HFFc6 (cell line): ENCODE measurements at places on chromosomes 5 and 9. TPM values are rescaled to one million over a fixed set of nuclear protein-coding genes. Genes with fewer than 3 reads are reported as not detected.

The PHF2 gene
- 14.8 to 17.1 TPM (median 15.4 TPM) in 3 replicates for total RNA-seq

- DNase-seq = no peak
Measured at GRCh38 chr5:170832241-170832640, 29.6 kb upstream of the RANBP17 start.

- DNase-seq = peak; percentile 5
Measured at GRCh38 chr5:95022967-95023695, 261.8 kb downstream of the MCTP1 start.

The PCDHB14 gene
- 1.7 to 3.5 TPM (median 3.0 TPM) in 3 replicates for total RNA-seq

GRCh38 chr5:80860924-80861613 lies 99.1 kb upstream of the RASGRF2 start:
- peak; percentile 43 for DNase-seq

- no peak for DNase-seq
Measured at GRCh38 chr9:16727452-16728136, 142.9 kb downstream of the BNC2 start.

- no peak for DNase-seq
Measured at GRCh38 chr9:120856700-120857099, 14.0 kb upstream of the PSMD5 start.

- no peak for DNase-seq
Measured at GRCh38 chr9:114034661-114035062, 43.4 kb downstream of the AMBP start.

The PCDHA10 gene
- total RNA-seq = not detected in 3 replicates

DNA sequence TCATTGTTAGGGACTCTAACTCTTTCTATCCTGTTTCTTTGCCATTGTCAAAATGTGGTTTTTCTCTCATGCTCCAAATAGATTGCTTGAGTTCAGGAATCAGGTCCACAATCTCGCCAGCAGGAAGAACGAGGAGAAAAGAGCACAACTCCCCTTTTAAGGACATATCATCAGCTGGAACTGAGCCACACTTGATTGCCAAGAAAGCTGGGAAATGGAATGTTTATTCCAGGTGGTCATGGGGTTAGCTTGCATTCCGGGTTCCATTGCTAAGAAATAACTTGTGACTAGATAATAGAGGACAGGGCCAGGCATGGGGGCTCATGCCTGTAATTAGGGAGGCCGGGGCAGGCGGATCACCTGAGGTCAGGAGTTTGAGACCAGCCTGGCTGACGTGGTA lies 32.4 kb upstream of the C9orf57 start:
- DNase-seq = no peak

- no peak for DNase-seq
Measured at GRCh38 chr5:79493596-79494345, 20.2 kb downstream of the HOMER1 start.

The TAF11L5 gene
- not detected in 3 replicates for total RNA-seq

DNA sequence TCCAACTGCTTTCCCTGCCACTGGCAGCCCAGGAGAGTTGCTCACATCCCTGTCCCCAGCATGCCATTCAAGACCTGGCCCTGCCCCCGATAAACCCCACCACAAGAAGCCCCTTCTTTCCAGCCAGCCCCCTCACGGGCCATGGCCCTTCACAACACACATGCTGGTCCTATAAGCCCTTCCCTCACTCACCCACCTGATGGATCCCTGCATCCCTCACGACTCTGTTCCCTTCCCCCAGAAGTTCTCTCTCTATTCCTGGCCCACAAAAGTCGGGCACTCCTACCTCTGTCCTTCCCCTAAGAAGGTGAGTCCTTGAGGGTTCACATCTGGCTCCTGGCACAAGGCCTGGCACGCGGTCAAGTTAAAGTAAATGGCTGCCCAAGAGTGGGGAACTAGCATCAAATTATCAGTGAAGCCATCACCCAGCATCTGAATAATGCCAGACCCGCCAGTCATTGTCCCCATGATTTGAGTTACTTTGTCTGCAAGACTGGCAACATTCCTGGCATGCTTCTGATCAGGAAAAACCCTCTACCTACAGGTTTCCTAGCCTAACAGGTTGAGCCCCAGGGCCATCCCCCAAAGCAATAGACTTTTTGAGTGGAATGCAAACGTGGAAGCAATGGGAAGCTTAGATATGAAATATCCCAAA lies 65.9 kb downstream of the CRB2 start:
- DNase-seq = no peak

The CDH9 gene
- not detected in 3 replicates for total RNA-seq

DNA sequence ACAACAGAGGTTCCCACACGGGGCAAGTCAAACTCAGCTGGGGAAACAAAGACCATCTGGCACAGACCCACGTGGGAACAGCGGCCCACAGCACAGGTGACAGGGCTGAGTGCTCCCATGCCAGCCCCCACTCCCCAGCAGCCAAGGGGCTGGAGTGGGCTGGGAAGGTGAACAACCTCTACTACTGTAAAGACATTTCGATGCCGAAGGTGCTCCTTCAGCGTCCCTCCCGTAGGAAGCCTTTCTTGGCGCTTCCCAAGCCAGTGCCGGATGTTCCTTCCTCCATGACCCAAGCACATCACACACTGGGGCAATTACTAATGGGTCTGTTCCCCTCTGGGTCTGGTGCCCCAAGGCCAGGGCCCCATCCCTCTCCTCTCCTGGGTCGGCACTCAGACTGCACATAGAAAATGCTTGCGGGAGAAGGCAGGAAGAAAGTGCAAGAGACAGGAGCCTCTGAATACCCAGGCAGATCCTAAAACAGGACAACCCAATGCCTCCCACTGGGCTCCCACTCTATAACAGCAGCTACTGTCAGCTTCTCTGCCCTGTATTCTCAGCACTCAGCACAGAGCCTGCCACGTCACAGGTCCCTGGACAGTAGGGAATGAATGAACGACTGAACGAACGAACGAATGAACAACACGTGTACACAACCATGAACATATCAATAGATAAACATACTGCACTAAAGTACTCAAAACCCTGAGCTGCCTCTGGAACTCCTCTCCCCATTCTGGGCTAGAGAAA lies 77.0 kb upstream of the LRRTM2 start:
- DNase-seq = no peak

GRCh38 chr9:29006628-29007027 lies 1433.3 kb upstream of the C9orf72 start:
- no peak for DNase-seq

- no peak for DNase-seq
Measured at GRCh38 chr9:91905991-91906469, 44.0 kb downstream of the ROR2 start.

DNA sequence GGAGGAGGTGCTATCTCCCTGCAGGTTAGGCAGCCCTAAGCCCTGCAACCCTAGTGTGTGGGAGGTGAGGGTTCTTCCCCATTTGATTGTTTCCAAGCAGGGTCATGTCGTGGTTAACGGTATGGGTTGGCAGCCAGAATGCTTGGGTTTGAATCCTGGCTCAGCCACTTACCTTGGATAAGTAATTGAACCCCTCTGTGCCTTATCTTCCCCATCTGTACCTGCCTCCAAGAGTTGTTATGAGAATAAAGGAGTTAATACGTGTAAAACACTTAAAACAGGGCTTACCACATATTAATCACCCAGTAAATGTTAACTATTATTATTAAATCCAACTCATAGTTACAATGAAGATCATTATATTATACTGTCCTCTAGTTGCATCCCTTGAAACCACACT lies 52.2 kb upstream of the SPATA31E1 start:
- DNase-seq = no peak

The NRG2 gene
- total RNA-seq = 0.12 to 0.53 TPM (median 0.18 TPM) in 3 replicates

The JAKMIP2 gene
- not detected in 3 replicates for total RNA-seq

The TOPORS gene
- total RNA-seq = 14.9 to 17.4 TPM (median 15.5 TPM) in 3 replicates

- DNase-seq = no peak
Measured at GRCh38 chr9:130766021-130766926, 68.8 kb upstream of the ABL1 start.

DNA sequence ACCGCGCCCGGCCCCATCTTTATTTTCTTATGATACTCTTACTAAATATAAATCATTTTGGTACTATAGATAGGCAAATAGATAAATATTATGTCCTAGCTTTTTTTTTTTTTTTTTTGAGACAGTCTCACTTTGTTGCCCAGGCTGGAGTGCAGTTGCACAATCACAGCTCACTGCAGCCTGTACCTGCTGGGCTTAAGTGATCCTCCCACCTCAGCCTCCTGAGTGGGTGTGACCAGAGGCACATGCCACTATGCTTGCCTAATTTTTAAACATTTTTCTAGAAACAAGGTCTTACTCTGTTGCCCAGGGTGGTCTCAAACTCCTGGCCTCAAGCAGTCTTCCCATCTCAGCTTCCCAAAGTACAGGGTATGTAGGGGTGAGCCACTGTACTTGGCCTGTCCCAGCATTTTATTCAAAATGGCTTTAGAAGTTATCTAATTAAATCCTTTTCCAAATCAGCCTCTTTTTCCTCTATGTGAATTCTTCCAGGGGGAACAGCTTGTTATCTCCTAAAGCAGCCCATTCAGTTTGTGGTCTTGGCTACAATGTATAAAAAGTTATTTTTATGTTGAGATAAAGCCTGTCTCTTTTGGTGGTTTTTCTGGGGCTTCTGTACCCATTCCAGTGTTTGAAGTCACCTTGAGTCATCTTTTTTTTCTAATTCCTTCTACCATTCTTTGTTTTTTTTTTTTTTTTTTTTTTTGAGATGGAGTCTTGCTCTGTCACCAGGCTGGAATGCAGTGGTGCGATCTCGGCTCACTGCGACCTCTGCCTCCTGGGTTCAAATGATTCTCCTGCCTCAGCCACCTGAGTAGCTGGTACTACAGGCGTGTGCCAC lies 12.1 kb downstream of the MELK start:
- DNase-seq = peak; percentile 86

DNA sequence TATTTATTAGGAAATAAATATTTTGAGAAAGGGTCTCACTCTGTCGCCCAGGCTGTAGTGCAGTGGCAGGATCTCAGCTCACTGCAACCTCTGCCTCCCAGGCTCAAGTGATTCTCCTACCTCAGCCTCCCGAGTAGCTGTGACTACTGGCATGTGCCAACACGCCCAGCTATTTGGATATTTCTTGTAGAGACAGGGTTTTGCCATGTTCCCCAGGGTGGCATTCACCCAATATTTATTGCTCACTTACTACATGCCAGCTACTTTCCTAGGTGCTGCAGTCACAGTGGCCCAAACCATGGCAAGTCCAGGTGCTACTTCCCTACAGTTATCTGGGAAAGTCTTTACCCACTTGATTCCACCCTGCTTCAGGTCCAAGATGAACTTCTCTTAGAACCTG lies 8.3 kb upstream of the MED7 start:
- no peak for DNase-seq

GRCh38 chr9:80233906-80234305 lies 662.1 kb downstream of the TLE4 start:
- no peak for DNase-seq

The WDR70 gene
- 25.5 to 27.2 TPM (median 25.8 TPM) in 3 replicates for total RNA-seq

The ADAMTS19 gene
- not detected in 3 replicates for total RNA-seq

GRCh38 chr5:139222346-139222745 lies 24.2 kb upstream of the SIL1 start:
- no peak for DNase-seq

- no peak for DNase-seq
Measured at GRCh38 chr9:110502842-110503241, 76.7 kb downstream of the SVEP1 start.

The PIP5K1B gene
- not detected in 3 replicates for total RNA-seq

DNA sequence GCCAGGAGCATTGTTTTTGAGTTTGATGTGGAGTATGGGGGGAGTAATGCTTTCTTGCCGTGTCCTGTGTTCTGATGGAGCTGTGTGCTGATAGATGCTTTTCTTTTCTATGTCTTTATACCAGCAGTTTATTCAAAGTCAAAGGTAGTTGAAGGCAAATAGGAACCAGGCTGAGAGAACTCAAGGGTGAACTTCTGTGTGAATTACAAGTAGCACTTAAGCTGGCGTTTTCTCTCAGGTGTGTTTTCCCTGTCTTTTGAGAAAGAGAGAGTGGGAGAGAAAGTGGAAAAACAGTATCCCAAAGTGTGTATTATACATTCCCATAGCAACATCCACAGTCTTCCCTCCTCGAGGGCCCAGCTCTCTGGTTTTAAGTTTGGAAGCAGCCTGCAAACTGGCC lies 1.5 kb downstream of the TNFAIP8 start:
- no peak for DNase-seq

- DNase-seq = peak; percentile 14
Measured at GRCh38 chr9:78118742-78119473, 87.3 kb upstream of the GNAQ start.

GRCh38 chr9:91899219-91899563 lies 50.8 kb downstream of the ROR2 start:
- no peak for DNase-seq

DNA sequence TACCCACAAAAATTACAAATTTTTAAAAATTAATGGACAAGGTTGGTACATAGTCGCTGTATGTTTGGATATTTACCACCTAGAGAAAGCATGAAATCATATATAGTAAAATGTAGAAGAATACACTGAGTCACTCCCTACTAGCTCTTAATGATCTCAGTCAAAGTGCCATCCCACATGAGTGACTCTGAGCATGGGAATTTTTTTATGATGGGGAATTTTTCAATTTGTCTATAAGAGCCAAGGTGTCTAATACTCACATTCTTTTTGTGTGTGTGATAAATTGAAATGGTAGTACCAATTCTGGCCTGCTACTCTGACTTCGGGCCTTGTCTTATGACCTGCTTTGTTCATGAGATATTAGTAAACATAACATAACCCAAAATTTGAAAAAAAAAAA lies 483.2 kb downstream of the CDH10 start:
- DNase-seq = no peak

- DNase-seq = peak; percentile 8
Measured at GRCh38 chr9:126379661-126380360, 53.2 kb downstream of the MVB12B start.

DNA sequence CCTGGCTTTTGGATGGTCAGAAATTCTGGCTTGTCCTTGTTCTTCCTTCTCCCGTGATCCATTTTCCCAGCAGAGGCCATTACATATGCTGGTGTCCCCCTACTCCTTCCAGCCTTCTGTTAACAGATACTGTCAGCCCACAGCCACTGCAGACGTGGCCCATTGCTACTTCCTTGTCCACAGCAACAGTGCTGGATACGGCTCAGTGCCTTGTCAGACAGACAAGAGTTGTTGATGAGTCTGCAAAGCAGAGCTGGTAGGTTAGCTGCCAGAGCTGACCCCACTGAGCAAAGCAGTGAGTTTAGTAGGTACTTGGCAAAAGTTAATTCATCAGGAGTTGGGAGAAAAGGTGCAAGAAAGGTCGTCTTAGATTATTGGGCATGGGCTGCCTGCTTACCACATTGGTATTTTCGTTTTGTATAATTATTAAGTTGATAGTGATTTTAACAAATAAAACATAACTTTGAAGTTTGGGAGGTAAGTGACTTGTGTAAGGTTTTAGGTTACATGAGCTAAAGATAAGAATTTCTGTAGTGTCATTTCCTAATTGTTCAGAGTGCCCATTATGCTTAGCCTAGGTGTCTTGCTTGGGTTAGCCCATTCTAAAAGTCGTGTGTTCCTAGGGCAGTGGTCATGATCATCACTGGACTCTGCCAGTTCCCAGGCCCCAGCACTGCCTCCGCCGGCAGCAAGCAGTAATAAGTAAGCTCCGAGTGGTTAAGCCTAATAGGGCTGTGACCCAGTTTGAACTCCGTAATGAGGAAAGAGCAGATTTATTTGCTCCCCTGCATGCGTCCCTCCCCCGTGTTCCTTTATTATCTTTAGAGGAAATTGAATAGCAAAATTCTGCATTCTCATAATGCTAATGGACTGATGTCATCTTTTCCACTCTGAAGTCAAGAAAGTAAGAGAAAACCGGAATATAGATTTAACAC lies 292.0 kb downstream of the FANCC start:
- peak; percentile 77 for DNase-seq

- no peak for DNase-seq
Measured at GRCh38 chr5:174073122-174073660, 27.7 kb downstream of the NSG2 start.

- no peak for DNase-seq
Measured at GRCh38 chr9:69633716-69634115, 38.5 kb downstream of the APBA1 start.

GRCh38 chr9:136370687-136371532 lies 2.6 kb downstream of the CARD9 start:
- DNase-seq = no peak
